ENCODE measurements at places on chromosomes 4 and X. TPM values are rescaled to one million over a fixed set of nuclear protein-coding genes. Genes with fewer than 3 reads are reported as not detected.

CDX4 gene
- total RNA-seq, result not detected

DNA sequence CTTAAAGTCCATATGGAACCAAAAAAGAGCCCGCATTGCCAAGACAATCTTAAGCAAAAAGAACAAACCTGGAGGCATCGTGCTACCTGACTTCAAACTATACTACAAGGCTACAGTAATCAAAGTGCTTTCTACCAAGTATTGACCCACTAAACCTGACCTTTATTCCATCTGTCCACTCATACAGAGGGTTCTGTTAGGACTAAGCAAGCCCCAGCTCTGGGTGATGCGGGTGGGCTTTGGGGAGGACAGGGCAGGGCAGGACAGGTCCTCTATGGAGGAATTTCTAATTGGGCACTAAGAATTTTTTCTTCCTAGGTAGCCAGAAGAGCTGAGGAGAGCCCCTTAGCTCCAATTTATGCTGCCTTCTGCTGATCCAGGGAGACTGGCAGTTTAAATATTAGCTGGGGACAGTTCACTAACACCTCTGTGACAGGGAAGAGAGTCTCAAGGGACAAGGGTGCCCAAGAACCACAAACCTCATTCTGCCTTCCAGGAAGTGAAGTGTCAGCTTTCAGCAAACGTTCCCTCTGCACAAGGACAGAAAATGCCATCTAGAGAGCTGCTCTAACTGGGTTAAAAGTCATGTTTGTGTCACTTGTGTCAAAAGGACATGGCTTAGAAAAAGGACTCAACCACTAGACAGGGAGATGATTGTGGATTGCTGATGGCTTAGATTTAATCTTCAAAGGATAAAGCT is 143.2 kb downstream of the KIT start:
- DNase-seq, result no peak

GRCh38 chr4:95429416-95429815 is 119.4 kb downstream of the UNC5C start:
- DNase-seq, result no peak

- no peak for DNase-seq
Observed at GRCh38 chrX:148917441-148917840, 417.0 kb downstream of the AFF2 start.

DNA sequence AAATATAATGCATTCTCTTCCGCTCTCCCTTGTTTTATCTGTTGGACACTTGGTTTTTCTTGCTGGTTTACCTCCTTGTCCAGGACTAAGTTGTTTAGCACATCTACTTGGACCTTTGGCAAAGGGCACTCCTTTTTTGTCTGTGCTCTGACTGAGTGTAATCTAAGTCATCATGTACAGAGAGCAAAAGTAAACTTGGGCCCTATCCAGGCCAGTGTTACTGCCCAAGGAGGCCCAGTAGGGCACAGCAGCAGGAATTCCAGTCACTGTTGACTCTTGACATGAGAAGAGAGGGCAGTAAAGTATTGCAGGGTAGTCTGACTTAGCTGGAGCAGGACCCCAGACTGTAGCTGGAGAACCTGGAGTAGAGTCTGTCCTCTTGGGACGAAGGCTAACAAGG is 445.5 kb downstream of the ZIC3 start:
- DNase-seq, result no peak

GRCh38 chr4:144350706-144351105 is 210.2 kb upstream of the GYPA start:
- DNase-seq, result no peak

GRCh38 chr4:16573739-16574138 is 324.7 kb downstream of the LDB2 start:
- no peak for DNase-seq

- no peak for DNase-seq
Observed at GRCh38 chr4:54496412-54496811, 161.3 kb upstream of the KIT start.

- DNase-seq, result no peak
Observed at GRCh38 chr4:183399126-183399522, 45.3 kb upstream of the CDKN2AIP start.

DNA sequence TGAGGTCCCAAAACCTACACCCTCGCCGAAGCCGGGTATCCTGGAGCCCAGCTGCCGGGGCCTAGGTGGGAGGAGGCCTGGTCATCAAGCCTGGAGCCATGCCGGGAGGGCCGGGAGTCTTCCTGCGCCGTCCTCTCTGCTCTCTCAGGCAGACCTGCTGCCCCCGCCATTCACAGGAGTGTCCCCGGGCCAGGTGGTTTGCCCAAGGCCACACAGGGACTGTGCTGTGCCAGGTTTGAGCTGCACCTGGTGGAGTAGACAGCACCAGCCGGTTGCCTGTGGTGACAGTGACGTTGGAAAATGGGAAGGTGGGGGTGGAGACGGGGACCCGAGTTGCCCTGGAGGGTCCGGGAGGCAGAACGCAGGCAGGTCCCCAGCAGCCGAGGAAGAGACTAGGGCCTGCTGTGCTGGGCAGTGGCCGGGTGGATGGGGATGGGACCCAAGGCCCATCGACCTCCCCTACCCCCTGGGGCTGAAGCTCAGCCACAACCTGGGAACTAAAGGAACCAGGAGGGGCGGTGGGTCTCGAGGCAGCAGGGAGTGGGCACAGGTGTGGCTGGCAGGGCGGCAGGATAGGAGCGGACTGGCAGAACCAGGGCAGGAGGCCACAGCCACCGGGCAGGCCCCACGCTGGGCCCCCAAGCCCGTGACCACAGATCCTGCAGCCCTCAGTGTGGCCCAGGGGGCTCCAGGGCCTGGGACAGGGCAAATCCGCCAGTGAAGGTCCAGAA is 9.5 kb downstream of the DOK7 start:
- DNase-seq, result no peak

DNA sequence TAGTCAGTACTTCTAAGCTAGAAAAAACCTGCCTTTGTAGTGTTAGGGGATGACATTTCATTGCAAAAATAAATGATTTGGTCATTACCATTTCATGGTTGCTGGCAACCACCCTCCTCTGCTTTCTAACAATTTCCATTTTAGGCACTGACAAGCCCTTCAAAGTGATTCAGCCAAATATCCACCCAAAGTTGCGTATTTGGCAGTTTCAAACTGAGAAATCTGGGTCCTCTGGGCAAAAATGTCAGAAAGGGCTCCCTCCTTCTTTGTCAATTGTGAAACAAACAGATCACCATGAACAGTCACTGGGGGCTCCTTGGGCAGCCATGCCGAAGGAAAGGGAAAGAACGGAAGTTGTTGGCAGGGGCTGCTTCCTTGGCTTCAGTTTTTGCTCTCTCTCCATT is 33.0 kb downstream of the PLAC1 start:
- no peak for DNase-seq

GRCh38 chr4:24638396-24638875 is 54.1 kb upstream of the DHX15 start:
- no peak for DNase-seq
